ENCODE measurements at places on chromosomes 6 and 20.
A peak's percentile ranks its signal among the peaks of the same experiment; 100 is the strongest.

DNA sequence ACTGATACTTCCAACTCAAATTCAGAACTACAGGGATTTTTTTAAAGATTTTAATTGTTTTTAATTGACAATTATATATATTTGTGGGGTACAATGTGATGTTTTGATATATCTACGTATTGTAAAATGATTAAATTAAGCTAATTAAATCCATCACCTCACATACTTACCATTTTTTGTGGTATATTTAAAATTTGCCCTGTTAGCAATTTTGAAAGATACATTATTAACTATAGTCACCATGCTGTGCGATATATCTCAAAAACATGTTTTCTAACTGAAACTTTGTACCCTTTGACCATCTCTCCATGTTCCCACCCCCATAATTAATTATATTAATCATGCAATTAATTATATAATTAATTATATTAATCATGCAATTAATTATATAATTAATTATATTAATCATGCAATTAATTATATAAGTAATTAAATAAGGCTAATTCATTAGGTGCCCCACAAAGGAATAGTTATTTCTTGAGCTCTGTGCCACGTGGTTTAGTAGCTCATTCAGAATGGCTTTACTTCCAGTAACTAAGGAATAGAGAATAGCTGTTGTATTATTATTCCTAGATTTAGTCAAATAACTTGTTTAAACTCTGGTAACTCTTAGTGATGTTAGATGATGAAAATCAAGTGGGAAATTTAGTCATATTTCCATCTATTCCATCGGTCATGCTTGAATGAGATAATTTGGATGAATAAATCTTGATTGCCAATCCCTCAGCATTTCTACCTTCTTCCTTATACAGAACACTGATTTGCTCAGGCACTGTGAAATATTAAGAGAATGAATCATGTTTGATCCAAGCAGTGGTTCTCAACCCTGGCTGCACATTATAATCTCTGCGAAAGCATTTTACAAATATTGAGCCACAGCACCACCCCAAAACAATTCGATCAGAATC is 25.1 kb downstream of the LOC128125822 start:
- DNase-seq: no peak

- no peak for DNase-seq
Measured at GRCh38 chr6:16548121-16548520, 213.1 kb downstream of the ATXN1 start.

- no peak for DNase-seq
Measured at GRCh38 chr20:43586641-43587040, 4.1 kb upstream of the IFT52 start.

GRCh38 chr20:19958928-19959327 is 58.2 kb upstream of the NAA20 start:
- no peak for DNase-seq

DNA sequence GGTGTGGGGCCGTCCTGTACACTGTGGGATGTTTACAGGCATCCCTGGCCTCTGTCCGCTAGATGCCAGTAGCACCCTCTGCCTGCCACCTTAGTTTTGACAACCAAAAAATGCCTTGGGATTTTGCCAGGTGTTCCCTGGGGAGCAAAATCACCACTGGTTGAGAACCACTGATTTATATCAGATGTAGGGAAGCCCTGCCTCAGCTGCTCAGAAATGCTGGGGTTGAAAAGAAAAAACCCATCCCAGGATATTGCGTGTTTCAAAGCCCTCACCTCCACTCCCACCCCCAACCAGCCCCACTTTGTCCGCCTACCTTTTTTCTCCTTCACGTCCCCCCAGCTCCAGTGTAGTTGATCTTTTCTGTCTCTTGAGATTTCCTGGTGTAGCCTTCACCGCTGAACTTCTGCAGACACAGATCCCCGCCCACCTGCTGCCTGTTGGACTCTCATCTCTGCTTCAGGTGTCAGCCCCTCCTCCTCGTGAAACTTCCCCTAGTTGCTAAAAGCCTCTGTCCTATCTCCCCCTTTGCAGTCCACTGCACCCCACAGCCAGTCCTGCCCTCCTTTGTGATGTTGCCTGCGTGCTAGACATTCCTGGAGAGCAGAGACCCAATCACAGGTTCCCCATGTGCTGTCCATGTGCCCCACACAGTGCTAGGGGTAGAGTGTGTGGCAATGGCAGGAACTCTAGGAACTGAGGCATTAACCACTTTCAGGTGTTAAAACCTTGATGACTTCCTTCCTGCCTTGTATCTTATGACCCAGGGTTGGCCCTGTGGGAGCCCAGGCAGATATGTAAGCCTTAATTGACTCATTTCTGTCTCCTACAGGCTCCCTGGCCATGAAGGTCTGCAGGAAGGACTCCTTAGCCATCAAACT is 98.9 kb downstream of the TBC1D7 start:
- no peak for DNase-seq

DNA sequence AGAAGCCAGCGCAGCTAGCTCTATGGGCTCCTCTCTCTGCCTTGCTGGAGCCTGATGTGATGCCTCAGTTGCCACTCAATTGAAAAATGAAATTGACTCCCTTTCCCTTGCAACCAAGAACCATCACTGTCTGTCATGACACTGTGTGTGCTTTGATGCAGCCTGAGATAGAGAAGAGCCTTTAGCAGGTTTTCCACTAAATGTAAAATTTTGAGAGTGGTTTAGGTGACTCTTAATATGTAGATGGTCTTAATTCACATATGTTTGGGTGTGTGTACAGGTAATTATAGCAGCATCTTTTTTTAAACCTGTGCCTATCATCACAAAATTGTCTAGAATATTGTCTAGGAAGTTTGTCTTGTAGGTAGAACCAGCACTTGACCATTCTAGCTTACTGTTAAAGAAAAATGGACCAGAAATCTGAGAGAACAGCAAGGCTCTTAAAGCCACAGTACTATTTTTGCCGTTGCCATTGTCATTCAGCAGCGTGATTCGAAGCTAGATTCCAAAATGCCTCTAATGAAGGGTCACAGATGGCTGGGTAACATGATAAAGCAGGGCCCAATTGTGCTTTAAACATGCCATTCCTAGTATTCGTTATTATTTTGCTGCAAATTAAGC is 1.3 kb downstream of the ARFGEF3 start:
- no peak for DNase-seq

- DNase-seq: no peak
Measured at GRCh38 chr6:27161115-27161514, 86.4 kb upstream of the PRSS16 start.

DNA sequence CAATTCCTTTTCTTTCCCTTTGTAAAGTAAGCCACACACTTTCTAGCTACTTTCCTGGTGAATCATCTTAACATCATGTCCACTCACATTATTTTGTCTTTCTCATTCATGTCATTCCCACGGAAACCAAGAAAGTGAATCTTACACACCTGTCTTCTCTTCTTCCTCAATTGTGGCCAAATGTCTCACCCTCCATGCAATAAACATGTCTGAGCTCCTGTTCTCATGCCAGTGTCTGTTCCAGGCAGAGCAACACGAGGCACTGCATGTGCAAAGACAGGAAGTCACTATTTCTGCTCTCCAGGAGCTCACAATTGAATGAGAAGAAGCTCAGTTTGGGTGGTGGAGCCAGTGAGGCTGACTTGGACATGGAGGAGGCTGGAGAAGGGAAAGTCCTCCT is 29.0 kb upstream of the TMEM244 start:
- DNase-seq: no peak

DNA sequence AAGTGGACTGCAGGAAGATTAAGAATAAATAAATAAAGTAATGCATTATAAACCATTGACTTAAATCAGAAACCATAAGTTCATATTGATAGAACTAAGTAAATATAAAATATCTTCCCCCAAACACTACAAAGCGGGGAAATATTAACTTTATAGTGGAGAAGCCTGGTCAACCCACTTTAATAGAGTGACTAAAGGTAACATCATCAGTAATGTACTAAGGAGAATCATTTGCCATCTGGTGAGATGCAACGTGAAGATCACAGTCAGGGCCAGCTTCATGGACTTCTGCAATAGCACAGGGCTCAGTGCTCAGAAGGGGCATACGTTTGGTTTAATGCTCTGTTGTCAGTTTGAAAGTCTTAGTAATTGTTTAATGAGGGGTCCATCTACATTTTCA is 58.8 kb upstream of the CD83 start:
- DNase-seq: no peak

GRCh38 chr20:1324598-1325172 is 4.3 kb downstream of the SDCBP2 start:
- DNase-seq: no peak

DNA sequence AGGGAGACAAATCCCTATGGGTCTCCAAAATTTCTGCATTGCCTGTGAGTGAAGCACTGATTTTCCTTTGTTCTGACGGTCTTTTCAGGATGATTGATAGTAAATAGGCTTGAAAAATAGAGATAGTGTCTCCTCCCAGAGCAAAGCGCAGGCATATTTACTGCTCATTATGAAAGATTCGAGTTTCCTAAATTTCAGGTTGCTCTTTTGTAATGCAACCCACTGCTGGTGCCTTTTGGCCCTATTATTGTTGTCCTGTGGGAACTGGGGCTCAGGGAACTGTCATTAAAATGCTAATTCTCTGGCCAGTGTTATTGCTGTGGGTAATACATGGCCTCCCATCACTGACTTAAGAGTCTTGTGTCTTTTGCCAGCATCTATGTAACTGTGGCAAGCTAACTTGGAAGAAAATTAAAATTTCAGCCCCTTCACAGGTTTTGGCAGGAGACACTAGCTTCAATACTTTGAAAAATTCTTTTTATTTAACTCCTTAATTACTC is 754.1 kb upstream of the MAP3K7 start:
- no peak for DNase-seq

DNA sequence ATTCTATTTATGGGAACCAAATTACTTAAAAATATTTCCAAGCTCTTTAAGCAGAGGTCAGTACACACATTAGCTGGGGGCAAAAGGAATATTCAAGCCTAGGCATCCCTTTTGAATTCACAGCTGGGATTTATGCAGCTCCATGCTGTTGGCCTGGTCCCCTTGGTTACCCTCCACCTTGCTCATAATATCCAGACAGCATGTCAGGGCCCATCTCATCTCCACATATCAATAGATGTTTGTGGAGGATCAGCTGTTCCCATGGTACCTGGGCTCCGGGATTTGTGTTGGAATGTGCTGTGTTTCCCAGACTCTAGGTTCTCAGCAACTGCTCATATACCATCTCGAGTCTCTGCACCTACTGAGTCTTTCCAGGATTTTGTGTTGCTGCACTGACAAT is 534.8 kb downstream of the BMP2 start:
- no peak for DNase-seq

DNA sequence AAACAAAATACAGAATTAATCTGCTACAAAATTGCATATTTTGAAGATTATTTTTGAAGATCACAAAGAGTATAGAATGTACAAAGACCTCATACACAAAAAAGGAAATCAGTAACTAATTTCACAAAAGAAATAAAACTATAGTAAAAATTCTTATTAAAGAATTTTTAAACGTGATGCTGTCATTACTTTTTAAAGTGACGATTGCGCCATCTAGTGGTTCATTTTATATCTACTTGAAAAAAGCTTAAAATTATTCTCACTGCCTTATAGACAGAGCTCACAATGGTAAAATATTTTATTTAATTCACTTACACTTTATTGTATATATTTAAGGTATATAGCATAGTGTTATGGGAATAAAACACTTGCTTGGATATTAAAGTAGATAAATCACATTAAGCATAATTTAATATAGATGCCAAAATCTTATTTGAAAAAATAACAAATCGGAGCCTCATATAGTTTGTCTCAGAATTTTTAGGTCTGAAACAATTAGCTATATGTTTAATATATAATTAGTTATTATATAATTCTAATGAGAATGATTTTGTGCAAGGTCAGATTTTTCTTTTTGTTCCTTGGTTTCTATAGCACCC is 128.8 kb downstream of the PHF3 start:
- peak; percentile 12 for DNase-seq

- no peak for DNase-seq
Measured at GRCh38 chr6:165002866-165003265, 306.5 kb downstream of the C6orf118 start.

GRCh38 chr20:46651091-46651962 is at the start of gene SLC13A3:
Gene SLC13A3 (minus strand): TSS chr20:46651459. CDS start chr20:46651421, 38 bp downstream.
- DNase-seq: no peak

- DNase-seq: no peak
Measured at GRCh38 chr6:135266675-135267074, 85.6 kb downstream of the MYB start.

GRCh38 chr6:152292555-152292954 is 344.6 kb downstream of the SYNE1 start:
- no peak for DNase-seq

DNA sequence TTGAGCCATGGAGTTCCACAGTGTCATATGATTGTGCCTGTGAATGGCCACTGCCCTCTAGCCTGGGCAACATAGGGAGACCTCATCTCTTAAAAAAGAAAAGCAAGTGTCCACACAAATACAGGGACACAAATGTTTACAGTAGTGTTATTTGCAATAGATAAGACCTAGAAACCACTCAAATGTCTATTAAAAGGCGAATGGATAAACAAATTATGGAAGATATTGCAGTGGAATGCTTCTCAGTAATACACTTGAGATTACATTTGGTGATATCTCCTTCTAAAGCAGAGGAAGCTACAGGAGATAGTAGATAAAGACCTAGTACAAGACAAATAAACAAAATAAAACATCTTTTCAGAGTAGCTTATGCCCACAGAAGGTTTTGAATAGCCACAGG is 44.6 kb upstream of the ASCC3 start:
- no peak for DNase-seq

DNA sequence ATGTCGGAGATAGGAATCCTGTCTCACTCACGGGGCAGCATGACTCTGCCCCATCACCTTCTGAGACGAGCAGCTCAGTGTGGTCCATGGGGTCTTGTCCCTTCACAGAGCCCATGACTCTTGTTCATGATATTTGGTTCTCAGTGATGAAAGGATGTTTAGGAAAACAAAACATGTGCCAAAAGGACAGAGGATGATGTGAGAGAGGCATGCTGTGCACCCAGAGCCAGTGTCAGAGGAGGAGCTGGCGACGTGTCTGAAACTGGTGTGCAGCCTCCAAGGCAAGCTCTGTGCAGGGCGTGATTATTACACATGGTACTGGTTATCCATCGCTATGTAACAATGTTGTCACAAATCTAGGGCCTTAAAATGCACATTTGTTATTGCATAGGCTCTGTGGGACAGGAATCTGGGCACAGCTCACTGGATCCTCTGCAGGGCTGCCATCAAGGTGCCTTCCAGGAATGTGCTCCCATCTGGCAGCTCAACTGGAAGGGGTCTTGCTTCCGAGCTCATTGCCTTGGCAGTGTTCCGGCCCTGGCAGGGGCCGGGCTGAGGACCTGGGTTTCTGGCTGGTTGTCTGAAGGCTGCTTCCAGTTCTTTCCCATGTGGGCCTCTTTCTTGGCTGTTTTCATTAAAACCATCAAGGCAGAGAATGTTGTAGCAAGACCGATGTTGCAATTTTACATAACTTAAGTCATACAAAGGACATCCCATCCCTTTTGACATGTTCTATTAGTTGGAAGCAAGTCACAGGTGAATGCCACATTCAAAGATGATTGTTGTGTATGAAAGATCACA is 175.4 kb downstream of the ERMARD start:
- no peak for DNase-seq

DNA sequence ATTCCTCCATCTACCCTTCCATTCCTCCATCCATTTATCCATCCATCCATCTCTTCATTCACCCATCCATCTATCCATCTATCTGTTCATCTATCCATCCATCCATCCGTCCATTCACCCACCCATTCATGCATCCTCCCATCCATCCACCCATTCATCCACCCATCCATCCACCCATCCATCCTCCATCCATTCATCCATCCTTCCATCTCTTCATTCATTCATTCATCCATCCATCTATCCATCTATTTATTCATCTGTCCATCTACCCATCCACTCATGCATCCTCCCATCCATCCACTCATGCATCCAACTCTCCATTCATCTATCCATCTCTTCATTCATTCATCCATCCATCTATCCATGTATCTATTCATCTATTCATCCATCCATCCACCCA is 380.9 kb downstream of the CDH4 start:
- no peak for DNase-seq
